ENCODE measurements at places on chromosomes 2 and 18.

DNA sequence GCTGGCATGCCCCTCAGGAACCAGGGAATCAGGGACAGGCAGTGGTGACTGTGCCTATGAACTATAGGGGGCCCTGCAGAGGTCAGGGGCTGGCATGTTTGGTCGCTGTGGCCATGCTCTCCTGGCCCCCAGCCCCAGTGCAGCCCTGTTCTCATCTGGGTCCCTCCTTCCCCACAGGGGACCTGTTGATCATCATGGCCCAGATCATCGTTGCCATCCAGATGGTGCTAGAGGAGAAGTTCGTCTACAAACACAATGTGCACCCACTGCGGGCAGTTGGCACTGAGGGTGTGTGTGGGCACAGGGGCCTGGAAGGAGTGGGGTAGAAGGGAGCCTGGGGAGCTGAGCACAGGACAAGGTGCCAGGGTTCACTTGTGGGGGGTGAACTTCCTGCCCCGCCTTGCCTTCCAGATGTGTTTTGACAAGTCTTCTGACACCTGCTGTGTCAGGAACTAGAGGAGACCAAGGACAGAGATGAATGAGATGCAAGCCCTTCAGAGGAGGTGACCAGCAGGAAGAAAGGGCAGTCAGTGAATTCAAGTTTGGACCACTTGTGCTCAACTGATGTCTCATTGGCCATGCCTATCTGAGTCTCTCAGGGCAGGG is 9.6 kb upstream of the CENPA start:
- no peak for DNase-seq

DNA sequence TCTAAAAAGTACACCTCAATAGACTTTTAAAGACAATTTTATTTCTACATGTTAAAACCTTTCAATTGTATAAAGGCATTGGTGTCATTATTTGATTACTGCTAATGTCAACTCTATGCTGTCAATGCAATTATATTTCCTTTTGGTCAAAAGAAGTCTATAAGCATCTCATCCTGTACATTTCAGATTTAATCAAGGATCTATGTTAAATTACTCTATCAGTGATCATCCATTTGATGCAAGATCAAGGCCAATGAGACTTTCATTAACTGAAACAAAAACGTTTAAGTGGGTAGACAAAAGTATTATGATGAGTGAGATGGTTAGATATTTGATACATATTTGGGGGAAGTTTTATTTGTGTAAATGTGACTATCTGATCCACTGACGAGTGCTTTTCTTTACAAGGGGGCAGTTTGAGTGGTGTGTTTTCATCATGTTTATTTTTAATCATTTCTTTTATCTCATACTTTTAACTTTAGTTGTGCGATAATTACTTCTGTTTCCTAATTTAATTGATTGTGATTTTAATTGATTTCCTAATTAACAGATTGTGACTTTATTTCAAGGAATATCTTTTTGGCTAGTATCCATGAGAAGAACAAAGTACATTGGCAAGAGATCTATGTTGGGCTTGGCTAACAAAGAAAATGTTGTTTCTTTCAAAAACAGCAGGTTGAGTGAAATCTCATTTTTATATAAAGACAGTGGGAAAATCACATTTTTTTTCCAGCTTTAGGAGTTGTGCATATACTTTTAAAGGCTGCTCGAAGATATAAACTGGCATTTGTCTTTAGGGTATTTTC is 1.1 kb downstream of the ARHGAP28 start:
- no peak for DNase-seq

- DNase-seq = no peak
These were observed 354.6 kb upstream of the RAB12 start for GRCh38 chr18:8254654-8255053.

DNA sequence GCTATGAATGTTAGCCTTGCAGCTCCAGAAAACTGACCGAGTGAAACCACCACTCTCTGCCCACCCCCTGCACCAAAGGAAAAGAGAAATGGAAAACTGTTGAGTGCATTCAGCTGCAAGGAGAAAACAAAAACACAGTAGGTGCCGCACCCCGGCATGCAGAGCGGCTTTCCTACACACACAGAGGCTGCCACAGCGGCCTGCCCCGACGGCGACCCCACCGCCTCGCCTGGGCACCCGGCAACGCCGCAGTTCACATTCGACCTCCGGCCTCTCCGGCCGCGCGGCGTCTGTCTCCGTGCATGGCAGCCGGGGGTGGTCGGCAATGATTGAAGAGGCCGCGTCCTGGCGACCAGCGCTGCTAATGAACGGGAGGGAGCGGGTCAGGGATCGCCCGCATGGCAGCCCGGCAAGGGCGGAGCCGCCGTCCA is 417.1 kb upstream of the SALL3 start:
- DNase-seq = no peak

DNA sequence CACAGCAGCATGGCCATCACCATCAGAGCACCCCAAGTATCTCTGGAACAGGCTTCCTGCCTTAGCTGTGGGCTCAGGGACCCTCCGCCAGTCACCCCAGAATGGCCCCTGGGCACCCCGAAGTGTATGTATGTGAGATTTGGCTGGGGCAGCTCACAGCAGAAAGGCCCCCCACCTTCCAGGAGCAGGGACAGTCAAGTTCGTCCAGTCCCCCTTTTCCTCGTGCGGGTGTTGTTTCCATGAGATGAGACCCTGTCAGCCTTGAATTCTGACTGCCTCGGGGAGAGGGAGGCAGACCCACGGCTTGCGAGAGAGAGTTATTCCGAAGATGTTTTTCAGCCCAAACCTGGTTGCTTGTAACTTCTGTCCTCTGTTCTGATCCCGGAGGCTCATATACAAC is 290.9 kb upstream of the HDAC4 start:
- no peak for DNase-seq

DNA sequence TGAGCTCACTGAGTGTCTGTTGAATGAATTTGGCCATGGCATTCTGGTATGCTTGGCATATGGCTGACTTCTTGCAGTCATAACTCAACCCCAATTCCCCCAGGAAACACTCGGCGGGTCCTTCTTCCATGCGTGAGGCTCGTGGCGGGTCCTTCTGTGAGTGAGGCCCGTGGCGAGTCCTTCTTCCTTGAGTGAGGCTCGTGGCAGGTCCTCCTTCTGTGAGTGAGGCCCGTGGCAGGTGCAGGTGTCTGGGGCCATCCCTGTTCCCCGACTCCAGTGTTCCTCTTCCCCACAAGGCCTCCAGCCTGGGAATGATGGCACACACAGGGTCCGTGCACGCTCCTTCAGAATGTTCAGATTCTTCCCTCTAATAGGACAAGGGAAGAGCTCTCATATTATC is 169.0 kb downstream of the EIPR1 start:
- no peak for DNase-seq

GRCh38 chr2:152405206-152406118 is 70.5 kb downstream of the FMNL2 start:
- no peak for DNase-seq

GRCh38 chr2:83109284-83109683 is 1349.8 kb downstream of the SUCLG1 start:
- DNase-seq = no peak

DNA sequence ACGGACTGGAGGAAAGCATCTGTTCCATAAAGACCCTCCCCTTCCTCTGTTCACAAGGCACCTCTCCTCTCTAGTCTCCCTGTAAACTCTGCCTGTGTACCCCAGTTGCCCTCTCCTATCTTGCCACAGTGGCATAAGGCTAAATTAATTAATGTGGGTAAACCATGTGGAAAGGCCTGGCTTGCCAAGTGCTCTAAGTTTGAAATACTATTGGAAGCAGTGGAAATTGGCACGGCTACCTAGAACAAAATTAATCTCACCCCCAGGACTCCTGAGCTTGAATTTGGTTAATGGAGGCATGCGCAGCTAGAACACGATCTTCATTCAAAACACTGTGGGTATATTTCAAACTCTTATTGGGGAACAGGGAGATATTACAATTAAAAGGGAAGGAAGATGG is 19.2 kb upstream of the SLC14A2 start:
- no peak for DNase-seq

GRCh38 chr2:33069894-33070651 is 123.3 kb downstream of the LTBP1 start:
- no peak for DNase-seq

DNA sequence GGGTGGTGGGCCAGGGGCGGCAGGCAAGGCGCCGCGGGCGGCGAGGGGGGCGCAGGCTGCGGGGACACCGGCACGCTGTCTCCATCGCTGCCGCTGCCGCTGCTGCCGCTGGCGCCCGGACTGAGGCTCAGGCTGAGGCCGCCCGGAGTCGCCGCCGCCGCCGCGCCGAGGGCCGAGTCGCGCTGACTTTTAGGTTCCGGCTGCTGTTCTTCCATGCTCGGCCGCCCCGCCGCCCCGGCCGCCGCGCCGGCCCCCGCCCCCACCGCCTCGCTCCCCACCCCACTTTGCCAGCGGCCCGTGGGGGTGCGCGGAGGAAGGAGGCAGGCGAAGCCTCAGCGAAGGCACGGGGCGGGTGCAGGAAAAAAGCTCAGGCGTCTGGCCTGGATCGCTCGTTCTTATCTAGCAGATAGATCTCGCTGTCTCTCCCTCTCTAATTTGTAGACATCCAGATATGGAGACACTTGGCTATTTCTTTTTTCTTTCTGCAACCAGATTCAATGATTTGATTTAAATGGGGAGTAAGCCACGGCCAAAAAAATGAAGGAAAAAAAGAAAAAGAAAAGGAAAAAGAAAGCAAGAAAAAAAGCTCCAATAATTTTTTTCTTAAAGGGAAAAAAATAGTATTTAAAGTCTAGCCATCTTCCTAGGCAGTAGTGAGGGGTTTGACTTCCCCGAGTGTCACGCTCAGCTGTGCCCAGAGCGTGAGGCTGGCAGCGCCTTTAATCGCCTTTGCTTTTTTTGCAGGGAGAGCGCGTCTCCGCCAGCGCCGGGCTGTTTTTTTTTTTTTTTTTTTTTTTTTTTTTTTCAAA is at the start of gene EN1:
TSS of gene EN1 (minus strand) at position 696 of the 809 bp plus-strand sequence. CDS start at position 215, 481 bp downstream.
- no peak for DNase-seq

DNA sequence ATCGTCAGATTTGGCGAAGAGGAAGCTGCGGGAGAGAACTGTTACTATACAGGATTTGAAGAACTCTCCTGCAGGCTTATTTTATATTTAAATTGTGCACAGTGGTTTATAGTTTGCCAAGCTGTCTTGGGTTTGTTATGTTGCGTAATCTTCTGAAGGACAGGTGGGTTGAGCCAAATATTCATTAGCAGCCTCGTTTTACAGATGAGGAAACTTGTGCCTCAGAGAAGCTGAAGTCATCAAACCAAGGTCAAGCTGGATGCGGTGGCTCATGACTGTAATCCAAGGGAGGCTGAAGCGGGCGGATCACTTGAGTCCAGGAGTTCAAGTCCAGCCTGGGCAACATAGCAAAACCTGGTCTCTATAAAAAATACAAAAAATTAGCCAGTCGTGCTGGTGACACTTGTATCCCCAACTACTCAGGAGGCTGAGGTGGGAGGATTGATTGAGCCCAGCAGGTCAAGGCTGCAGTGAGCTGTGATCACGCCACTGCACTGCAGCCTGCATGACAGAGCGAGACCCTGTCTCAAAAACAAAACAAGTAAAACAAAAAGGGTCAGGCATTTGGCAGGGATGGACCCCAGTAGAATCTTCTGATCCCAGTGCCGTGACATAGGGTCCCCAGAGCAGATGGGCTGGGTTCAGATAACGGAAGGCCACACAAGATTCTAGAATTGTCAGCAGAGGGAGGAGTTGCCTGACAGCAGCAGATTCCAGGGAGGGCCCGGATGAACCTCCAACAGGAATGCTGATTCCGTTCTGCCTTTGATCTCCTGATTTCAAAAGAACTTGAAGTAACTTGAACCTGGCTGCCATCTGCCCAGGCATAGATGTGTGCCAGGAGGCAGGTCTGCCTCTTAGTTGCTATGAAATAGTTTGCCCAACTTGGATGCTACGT is 50.6 kb downstream of the SH3BP4 start:
- no peak for DNase-seq

- DNase-seq = no peak
These were observed 709.2 kb upstream of the ID2 start for GRCh38 chr2:7972670-7973069.

DNA sequence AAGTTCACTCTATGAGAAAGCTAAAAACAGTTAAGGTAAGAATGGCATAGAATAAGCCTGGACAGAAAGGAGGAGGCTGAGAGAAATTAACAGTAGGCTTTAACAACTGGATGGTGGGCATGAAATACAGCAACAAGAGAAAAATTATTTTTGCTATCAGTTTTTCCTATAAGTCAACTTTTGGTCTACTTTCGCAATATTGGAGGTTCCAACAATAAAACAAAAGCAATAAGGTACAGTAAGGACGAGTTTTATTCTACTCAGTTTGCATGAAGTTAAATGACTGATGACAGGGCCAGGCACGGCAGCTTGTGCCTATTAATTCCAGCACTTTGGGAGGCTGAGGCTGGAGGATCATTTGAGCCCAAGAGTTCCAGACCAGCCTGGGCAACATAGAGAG is 17.3 kb downstream of the RAB1A start:
- no peak for DNase-seq

Measured in CD4-positive, alpha-beta T cell treated with Interferon alpha-2 for 1 hour (primary cell).